ENCODE measurements at places on chromosomes 11 and 22.

GRCh38 chr11:36186340-36187175, 102.7 kb downstream of the COMMD9 start:
- DNase-seq = no peak

DNA sequence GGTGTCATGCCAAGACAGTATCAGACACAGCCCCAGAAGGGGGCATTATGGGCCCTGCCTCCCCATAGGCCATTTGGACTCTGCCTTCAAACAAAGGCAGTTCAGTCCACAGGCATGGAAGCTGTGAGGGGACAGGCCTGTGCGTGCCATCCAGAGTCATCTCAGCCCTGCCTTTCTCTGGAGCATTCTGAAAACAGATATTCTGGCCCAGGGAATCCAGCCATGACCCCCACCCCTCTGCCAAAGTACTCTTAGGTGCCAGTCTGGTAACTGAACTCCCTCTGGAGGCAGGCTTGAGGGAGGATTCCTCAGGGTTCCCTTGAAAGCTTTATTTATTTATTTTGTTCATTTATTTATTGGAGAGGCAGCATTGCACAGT, 14.6 kb downstream of the IL10RA start:
- no peak for DNase-seq

DNA sequence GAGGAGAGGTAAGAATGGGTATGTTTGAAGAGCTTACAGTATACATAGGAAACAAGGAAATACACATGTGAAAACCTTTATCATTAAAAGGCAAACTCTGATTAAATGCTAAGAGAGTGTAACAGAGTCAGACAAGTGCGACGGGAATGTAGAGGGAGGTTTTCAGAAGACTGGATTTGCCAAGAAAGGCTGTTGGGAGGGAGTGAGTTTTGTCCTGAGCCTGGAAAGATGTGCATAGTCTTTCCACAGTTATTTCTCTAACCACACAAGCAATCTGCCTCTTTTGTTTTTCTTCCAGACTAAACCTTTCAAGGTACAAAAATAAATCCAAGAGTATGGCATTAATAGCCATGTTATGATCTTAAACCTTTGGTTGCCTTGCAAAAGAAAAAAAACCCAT, 170.9 kb downstream of the KIRREL3 start:
- DNase-seq = no peak

DNA sequence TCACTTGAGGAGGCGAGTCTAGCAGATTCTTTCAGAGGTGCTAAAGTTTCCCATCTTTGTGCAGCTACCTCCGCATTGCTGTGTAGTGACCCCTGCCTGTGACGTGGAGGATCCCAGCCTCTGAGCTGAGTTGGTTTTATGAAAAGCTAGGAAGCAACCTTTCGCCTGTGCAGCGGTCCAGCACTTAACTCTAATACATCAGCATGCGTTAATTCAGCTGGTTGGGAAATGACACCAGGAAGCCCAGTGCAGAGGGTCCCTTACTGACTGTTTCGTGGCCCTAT, 8.9 kb upstream of the SAMM50 start:
- DNase-seq = no peak

DNA sequence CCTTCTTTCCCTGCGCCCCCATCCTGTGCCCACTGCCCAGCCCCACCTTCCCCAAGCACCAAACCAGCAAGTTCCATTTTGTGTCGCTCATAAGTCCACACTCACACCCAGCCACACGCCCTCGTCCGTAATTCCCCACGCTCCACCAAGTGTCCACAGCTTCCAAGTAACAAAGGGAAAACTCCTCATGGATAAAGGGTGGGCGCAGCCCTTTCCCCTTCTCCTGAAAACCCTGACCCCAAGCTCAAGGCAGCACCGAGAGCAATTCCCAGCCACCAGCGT, 458 bp downstream of the FXYD6 start:
- no peak for DNase-seq

- DNase-seq = no peak
These were observed 18.8 kb upstream of the DRD2 start for GRCh38 chr11:113494021-113494420.
